ENCODE measurements at places on chromosomes 6 and 20.

GRCh38 chr6:168923171-168923570 lies 330.5 kb downstream of the THBS2 start:
- DNase-seq, result no peak

DNA sequence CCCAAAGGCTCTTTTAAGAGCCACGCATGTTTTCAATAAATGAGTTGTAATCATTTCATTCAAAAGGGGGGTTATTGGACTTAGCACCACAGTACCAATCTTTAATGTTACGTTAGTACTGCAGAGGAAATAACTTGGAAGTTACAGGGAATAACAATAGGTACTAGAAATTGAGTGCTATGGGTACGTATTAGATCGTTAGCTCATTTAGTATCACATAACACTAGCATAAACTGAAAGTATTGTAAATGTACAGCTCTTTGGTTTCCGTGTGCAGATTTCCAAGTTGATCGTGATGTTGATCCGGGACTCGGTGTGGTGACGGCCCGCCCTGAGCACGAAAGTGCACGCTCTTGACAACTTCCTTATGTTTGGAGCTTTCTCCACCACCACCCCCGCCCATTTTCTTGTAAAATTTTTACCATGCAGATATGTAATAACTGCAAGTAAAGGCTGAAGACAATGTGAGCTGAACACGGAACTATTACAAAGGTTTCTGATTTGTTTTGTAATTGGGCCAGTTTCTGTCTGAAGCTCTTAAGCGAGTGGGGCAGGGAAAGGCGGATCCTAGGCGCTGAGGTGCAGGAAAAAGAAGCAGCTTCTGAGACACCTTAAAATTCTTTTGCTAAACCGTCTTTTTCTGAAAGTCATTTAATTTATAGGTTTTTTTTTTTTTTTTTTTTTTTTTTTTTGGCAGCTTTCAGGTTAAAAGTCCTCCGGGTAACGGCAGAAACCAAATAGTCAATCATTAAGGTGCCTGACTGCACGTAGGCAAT lies 71.5 kb downstream of the HFE start:
- DNase-seq, result peak; percentile 49

- DNase-seq, result peak; percentile 72
Measured at GRCh38 chr6:148166339-148166968, 176.2 kb upstream of the SASH1 start.

DNA sequence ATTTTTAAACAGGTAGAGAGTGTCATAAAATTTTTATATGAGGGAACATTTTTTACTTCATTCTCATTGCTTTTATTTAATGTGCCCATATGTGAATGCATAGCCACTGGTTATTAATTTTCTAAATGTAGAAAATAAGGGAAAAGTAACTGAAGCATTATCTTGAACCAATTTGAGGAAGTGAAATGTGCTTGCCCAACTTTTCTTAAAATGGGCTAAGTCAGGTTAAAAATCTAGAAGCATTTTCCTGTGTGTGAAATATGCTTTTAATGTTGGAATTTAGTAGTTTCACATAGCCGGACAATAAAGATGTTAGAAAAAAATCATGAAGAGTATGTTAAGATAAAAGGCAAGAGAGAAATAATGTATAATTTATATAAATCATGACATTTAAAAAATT lies 3.8 kb downstream of the SEC23B start:
- no peak for DNase-seq

GRCh38 chr6:157335829-157336228 lies 12.5 kb upstream of the TMEM242 start:
- no peak for DNase-seq

DNA sequence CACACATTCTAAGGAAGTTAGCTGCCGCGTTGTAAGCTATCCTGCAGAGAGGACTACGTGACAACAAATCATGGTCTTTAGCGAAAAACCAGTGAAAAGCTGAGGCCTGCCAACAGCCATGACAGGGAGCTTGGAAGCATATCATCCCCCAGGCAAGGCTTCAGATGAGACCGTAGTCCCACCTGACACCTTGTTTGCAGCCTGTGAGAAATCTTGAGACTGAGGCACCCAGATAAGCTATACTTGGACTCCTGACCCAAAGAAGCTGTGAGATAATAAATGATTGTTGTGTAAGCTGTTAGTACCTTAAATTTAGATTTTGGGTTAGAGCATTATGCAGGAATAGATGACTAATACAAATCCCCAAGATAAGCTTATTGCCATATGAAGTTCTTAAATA lies 45.4 kb upstream of the SENP6 start:
- DNase-seq, result no peak

- DNase-seq, result peak; percentile 39
Measured at GRCh38 chr6:130655586-130655985, 171.6 kb upstream of the SMLR1 start.

- DNase-seq, result no peak
Measured at GRCh38 chr6:115690854-115691253, 369.8 kb downstream of the FRK start.

GRCh38 chr6:137493218-137494038 lies 766 bp downstream of the OLIG3 start:
- DNase-seq, result no peak

DNA sequence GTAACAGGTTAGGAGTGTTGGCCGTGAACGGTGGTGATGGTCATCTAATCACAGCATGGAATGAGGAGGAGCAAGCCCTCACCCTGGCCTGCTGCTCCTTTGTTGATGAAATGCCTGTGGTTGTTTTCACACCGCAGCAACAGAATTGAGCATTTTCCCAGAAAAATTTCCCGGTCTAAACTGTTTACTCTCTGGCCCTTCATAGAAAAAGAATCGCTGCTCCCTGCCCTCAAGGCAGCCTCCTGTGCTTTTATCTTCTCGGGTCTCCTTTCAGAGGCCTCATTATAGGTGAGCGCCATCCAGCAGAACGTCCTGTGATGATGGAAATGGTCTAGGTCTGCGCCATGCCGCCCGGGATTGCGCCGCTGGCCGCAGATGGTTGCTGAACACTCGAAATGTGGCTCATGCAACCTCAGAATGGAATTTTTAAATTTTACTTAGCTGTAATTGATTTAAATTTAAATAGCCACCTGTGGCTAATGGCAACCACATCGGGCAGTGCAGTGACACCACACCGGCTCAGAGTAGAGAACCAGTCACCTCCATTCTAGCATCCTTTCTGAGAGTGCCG lies 30.2 kb downstream of the PHACTR3 start:
- DNase-seq, result no peak

GRCh38 chr20:58196402-58197184 lies 31.9 kb downstream of the ANKRD60 start:
- DNase-seq, result no peak
